Activated naive CD8-positive, alpha-beta T cell treated with anti-CD3 and anti-CD28 coated beads, Interleukin-2, amount 50 U/mL, for 24 hours (primary cell): ENCODE measurements at places on chromosomes 7 and 10.

DNA sequence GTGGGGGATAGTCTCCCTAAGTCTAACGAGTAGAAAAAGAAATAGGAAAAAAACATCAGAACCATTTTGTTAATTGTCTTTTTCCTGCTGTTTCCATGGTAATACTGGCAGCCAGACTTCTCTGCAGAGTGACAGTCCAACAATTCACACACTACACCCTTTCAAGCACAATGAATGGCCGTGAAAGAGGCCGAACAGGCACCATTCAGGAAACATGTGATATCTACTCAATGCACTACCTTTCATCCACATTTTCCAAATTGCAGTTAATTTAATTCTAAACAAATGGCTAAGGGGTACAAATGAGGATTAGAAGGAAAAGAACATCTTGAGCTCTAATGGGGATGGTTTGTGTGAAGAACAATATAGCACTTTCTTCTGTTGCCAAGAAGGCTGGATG, 358.5 kb upstream of the ANKRD30A start:
- no peak for DNase-seq

GRCh38 chr10:75530299-75530698, 98.9 kb downstream of the LRMDA start:
- DNase-seq, result no peak

DNA sequence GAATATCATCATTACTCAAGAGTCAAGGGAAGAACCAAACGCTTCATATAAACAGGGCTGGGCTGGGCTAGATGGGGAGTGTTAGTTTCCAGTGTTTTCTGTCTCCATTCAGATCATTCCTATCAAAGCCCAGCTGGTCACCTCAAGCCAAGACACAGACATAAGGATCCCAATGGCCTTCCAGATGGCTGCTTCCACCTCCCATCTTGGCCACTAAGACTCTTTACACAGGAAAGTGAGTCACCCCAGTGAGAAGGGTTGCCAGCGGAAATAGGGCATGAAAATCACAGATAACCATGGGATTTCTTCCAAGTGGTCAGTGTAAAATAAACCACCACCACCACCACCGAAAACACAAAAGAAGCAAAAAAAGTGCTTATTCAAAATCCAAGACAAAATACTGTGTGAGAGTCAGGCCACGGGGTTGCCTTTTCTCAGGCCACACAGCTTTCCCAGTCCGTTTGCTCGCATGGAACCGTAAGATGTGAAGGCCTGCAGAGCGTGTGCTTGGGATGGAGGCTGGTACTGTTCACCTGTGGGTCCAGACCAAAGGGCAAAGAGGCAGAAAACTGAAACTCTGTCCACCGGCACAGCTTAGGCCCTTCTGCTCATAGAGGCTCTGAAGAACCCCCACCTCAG, 5.6 kb downstream of the PRSS2 start:
- DNase-seq, result no peak

GRCh38 chr7:25918731-25919130, 233.3 kb upstream of the NFE2L3 start:
- DNase-seq, result no peak

GRCh38 chr7:7746458-7746857, 28.1 kb upstream of the RPA3 start:
- no peak for DNase-seq

- DNase-seq, result no peak
Measured at GRCh38 chr10:127908106-127908958, 1.4 kb downstream of the PTPRE start.

DNA sequence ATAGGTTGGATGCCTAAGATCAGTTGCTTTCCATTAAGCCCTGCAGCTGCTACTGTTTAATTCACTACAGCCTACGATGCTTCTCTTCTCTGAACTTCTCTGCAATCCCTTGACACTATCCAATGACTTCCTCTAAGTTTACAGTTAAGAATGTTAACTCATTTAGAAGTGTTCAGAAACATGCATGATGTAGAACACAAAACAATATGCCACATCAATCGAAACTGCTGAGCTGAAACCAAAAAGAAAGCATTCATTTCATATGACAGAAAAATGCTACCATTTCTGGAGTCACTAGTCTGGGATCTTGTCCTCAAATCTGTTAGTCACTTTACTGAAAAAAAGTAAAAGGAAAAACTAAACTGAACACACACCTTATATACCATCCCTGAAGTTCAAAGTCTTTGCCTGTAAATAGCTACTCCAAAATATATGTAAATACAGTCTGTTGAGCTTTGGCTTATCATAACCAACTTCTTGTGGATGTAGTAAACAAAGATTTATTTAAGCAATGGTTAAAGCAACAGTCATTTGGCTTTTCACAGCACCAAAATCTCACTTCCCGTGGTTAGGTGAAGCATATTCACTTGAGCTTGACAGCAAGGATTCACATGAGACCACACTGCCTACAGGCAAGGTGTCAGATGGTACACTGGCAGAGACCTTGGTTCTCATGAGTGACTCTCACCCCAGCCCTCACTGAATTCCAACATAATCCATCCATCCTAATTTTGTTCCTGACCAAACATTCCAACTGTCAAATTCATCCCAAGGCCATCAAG, 187.0 kb downstream of the PPP1R17 start:
- DNase-seq, result no peak
